ENCODE measurements at places on chromosomes 7 and 10.
A peak's percentile ranks its signal among the peaks of the same experiment; 100 is the strongest.

- no peak for DNase-seq
Measured at GRCh38 chr7:99193527-99194220, 14.2 kb downstream of the KPNA7 start.

DNA sequence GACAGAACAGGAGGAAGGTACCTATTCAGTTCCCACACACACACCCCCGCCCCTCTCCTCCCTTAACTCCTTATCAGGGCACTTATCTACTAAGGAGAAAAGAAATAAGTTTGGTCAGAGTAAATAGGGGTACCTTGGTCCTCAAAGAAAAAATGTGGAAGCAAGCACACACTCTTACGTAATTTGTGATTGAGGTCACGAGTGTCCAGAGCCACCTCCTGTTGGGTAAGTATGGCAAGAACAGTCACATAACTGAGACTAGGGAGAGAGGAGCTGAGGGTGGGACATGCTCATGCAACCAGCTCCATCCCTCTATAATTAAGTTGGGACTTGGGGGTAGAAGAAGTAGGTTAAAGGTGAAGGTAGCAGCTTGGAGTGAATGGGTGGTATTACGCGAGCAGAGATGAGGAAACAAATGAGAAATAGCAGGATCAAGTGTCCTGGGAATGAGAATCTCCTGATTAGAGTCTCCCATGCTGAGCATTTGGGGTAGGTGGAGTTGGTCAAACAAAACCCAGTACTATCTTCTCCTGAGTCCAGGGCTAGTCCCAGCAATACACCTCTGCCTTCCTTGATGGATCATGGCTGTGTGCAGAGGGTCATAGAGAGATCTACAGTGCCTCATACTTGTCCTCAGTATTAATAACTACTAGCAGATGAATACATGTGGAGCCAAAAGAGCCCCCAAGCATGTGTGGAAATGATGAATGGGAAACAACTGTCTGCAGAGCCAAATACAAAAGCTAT is 77.1 kb downstream of the GSAP start:
- no peak for DNase-seq

DNA sequence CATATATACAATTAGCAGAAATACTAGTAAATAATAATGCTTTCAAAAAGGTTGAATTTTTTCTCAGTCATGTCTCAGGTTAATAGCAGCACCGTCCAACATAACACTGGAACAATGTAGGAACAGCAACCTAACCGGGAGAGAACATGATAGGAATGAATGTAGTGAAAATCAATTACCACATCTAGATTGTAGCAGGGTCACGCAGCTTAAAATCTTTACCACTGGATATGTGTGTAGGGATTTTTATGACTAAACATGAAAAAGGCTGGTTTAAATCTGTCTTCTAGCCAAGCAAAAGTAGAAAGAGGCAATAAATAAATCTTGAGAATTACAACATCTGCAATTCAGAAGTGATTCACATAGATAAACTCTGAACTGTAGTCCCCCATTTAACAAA is 326.0 kb downstream of the DGKB start:
- no peak for DNase-seq

DNA sequence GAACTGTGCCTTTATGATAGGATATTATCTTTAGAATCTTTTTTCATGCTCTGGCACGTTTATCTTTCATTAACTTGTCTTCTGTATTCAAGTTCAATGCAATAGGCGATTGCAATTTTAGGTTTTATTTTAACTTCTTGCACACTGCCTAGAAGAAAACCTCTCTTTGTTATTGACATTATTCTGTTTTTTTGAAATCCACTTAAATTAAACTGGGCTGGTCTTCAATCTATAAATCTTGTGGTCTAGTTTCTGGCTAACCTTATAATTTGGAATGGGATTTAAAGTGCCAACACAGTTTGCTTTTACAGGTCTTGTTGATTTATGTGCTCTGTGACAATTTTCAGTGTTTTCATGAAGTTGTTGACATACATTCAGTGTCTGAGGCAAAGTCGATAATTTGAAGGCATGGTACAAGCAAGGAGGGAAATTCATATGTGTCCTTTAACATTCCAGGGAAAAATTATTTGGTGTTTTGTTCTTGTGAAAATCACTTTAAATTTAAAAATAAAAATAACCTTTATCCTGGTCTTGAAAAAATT is 240.9 kb downstream of the KIAA1217 start:
- DNase-seq = no peak

GRCh38 chr7:43108255-43109011 is 4.0 kb upstream of the HECW1 start:
- DNase-seq = peak; percentile 36
